ENCODE measurements at places on chromosomes 5 and 9.

GRCh38 chr5:91211997-91212713 lies 171.0 kb downstream of the ARRDC3 start:
- DNase-seq: no peak

DNA sequence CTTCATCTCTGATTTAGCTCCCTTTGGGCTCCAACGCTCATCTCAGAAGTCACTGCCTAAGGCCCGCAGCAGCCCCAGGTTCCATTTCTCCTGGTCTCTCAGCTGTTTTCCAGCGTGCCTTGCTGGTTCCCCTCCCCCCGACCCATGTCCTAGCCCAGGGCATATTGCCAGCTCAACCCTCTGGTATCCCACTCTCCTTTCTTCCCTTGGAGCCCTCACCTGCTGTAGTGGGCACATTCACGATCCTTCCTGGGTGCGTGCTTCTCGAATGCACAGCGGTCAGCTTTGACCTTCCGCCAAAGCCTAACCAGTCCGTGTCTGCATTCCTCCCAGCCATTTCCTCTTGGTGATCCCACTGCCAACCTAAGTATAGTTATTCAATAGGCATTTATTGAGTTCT lies 36.1 kb downstream of the CFAP90 start:
- DNase-seq: no peak

GRCh38 chr5:171569065-171569712 lies 149.7 kb downstream of the FGF18 start:
- DNase-seq: no peak

GRCh38 chr5:10469253-10470050 lies 27.8 kb downstream of the ROPN1L start:
- DNase-seq: no peak

DNA sequence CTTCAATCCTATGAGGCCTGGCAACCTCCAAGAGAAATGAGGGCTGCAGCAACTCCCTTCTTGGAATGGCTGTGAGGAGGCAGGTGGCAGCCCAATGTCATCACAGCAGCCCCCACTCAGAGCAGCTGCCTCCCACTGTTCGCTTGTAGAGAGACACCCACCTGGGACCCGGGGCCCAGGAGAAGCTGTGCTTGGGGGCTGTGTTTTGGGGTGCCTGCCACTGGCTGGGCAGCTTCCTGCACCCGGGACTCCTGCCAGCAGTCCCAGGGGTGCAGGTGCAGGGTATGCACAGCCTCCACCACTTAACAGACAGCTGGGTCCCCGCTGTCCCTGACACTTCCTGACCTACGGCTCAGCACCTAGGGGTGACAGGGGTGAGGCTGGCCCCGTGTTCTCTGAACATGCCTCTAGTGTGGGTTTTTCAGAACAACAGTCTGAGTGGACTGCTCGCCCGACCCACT lies 26.2 kb downstream of the NIPAL4 start:
- no peak for DNase-seq

DNA sequence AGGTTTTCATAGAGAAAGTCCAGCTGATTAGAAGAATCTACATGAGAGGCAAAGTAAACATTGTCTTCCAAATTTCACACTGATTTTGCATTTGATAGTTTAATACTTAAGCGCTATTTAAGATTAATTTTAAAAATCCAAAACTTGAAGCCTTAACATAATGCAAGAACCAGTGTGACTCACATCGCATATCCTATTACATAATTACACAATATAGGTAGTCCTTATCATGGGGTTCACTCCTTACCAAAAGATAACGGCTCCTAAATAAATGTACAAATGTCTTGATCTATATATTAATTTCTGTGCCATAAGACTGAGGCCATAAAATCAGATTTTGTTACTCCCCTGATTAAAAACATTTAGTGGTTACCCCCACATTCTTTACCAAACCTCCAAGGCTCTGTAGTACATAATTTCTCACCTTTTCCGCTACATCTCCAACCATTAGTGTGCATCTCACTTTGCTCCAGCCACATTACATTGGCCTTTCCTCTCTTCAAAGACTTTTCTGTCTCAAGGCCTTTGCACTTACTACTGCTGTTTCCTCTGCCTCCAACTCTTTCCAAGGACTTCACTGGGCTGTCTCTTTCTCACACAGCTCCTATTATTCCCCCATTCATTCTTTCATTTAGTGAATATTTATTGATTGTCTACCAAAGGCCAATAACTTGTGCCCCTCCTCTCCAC lies 1.0 kb downstream of the RIOK2 start:
- DNase-seq: no peak

GRCh38 chr5:151094852-151095245 lies 14.0 kb upstream of the TNIP1 start:
- no peak for DNase-seq

DNA sequence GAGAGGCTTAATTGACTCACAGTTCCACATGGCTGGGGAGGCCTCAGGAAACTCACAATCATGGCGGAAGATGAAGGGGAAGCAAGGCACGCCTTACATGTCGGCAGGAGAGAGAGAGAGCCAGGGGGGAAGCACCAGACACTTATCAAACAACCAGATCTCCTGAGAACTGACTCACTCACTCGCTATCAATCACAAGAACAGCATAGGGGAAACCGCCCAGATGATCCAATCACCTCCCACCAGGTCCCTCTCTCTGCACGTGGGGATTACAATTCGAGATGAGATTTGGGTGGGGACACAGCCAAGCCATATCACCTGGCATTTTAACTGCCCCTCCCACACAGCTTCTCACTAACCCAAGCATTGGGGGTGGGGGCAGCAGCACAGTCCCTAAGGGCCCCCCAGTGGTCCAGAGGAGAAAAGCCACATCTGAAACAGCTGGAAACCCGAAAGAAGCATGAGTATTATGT lies 76.1 kb upstream of the ASS1 start:
- DNase-seq: peak; percentile 43

GRCh38 chr5:145360936-145361335 lies 474.2 kb downstream of the PRELID2 start:
- DNase-seq: no peak

DNA sequence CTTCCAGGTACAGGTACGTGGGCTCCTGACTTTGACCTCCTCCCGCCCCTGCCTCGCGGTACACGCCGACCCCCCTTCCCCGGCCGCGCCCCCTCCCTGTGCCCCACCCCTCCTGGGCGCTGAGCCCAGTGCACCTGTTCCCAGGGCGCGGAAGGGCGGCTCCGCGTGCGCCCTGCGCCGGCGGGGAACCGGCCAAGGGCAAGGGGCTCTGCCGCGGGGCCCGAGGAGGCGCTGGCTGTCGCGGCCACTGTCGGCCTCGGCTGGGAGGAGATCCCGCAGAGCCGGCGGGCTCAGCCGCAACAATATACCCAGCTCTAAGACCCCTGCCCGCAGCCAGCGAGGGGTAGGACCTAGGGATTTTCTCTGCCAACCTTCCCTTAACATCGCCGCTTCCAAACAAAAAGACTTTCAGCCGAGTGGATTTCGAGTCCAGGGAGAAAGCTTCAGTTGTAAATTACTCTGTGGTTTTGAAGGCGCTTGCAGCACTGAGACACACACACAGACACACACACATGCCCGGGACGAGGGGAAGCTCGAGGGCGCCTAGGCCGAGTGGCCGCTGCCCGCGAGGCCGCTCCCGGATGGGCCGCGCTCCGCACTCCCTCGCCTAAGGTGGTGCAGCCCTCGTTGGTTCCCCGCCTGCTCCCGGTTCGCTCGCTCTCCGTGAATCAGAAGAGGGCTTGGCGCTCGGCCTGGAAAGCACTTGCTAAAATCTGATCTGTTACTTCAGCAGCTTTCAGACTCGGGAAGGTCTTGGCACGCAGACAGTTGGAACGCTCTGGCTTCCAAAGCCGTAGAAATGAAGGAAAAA lies 1.2 kb downstream of the FGF18 start:
- DNase-seq: no peak

- DNase-seq: no peak
These were observed 419.9 kb upstream of the GRAMD2B start for GRCh38 chr5:126003309-126003708.

- no peak for DNase-seq
These were observed 87.2 kb downstream of the ARHGAP26 start for GRCh38 chr5:142857405-142857804.

- DNase-seq: no peak
These were observed 41.8 kb downstream of the CDO1 start for GRCh38 chr5:115774684-115775083.

DNA sequence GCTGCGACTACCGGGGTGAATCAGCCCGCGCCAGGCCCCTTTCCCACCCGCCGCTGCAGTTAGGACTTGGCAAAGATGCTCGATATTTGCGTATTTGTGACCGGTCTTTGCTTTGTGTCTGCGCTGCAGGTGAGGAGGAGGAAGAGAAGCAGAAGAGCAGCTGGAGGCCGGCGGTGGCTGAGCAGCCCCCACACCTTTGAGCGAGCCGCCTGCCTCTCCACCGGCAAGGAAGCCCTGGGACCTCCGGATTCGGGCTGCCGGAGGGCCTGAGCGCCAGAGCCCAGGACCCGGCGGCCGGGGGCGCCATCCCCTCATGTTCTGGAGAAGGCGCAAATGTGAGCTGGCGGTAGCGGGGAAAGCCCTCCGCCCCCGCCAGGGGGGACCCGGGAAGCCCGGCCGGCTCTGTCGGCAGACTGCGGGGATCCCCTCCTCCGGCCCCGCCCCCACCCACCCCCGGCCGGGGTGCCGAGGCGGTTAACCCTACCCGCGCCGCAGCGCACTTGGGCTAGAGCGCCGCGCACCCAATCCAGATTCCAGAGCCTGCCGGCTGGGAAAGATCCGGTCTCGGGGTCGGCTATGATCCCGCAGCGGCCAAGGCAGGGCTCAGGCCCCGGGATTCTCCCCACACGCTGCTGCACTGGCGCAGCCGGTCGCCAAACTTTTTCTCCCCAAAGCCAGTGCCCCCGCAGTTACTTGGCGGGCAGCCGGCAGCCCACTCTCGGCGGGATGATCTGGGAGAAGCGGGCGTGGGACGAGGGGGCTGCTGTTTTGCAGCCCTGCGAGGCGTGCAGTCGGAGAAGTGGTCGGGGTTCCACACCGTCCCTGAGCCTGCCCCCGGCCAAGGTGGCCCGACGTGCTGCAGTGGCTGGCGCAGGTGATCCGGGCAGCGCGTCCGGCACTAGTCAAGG lies 800 bp upstream of the KCNN2 start:
- peak; percentile 10 for DNase-seq

DNA sequence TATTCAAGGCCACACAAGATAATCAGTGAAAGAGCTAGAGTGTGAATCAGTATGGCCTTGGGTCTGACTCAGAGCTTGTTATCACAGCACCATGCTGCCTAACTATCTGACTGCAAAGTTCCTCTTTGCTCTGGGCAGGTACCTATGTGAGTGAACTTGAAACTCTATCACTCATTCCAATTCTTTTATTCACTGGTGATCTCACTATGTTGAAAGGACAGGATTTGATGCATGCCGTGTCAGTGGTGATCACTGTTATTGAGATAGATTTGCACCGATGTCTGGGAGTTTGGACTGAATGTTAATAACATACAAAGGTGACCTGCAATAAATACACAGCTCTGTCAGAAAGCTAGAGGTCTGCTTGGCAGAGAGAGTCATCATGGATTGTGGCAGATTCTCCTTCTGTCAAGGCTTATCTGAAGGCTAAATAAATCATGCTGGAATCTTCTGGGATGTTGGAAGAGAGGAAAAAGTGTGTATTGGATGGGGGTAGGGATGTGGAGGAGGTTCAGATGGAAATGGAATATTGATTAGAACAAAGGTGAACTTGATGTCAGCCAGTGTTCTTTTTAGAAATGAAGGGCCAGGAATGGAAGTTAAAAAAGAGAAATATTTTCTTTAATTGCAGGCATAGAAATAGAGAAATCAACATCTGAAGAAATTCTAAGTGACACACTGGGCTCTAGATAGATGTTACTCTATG lies 91.8 kb upstream of the TNC start:
- DNase-seq: no peak

GRCh38 chr5:151078490-151079262 lies 2.2 kb downstream of the TNIP1 start:
- peak; percentile 72 for DNase-seq

DNA sequence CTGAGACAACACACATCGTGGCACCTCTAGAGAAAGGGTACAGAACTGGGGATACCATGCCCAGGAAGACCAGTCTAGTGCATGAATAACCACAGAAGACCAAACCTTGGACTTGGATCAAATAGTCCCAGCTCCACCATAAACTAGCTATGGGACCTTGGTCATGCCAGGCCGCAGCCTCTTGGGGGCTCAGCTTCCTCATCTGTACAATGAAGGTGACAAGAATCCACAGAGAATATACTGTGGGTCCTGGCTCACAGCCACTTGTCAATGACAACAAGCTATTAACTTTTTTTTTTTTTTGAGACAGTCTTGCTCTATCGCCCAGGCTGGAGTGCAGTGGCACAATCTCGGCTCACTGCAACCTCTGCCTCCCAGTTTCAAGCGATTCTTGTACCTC lies 3.9 kb downstream of the KYAT1 start:
- DNase-seq: no peak

- no peak for DNase-seq
These were observed 139.4 kb upstream of the SLC12A2 start for GRCh38 chr5:127944125-127944524.

- DNase-seq: no peak
These were observed 86.5 kb upstream of the NR5A1 start for GRCh38 chr9:124593651-124594058.

- DNase-seq: peak; percentile 56
These were observed at the start of gene RUSC2 for GRCh38 chr9:35489313-35490154. Gene RUSC2 (plus strand): TSS chr9:35490111. CDS start chr9:35546522, 56,411 bp downstream.

DNA sequence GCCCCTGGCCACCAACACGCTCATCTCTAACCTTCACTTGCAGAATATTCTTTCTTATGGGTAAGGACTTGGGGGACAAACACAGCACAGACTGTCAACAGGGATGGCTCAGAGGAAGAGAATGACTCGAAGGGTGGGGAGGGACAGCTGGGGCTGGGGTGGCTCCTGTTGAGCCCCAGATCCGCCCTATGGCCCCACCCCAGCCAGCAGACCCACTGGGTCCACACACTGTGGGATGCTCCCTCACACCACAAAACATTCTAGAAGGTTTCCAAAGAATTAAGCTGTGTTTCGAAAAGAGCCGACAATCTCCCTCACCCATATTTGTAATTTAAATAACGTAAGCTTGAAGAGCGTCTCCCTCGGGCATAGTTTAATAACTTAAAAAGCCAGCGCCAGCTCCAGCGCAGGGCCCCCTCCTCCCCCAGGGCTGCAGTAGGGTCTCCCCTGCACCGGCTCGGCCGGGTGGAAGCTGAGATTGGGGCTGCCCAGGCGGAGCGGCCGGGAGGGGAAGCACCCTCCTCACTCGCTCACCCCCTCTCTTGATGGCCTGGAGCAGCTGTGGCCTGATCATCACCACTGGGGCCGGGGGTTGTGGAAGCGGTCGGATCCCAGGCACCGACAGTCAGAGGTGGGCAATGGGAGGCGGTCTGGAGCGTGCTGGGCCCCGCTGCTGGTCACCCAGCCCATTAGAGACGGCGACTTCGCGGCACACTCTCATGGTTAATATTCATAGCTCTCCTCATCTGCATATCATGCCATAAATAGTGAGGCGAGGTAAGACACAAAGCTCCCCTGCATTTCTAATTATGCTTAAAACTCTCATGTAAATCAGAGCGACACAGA lies 37.6 kb downstream of the NACC2 start:
- DNase-seq: no peak

DNA sequence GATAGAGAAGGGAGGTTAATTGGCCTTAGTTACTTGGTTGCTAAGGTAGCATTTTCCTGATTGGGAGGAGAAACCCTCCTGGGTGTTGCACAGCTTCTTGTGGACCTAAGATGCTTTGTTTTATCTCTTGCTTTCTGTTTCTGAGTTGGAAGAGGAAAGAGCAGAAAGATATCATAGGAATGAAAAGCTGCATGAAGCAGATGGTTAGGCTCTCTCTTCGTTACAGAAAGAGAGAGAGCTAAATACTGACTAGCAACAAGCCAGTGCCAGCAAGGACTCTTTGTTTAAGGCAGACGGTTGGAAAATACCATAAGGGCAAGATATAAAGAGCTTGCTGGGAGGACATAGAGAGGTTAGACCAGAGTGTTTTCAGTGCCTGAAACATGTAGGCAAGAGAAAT lies 103.1 kb downstream of the ATG10 start:
- no peak for DNase-seq

All from activated naive CD4-positive, alpha-beta T cell treated with anti-CD3 and anti-CD28 coated beads, Interleukin-2, amount 50 U/mL, for 16 hours (primary cell).